Fibroblast of the conjunctiva (primary cell): ENCODE measurements at places on chromosomes 11 and 22.

GRCh38 chr11:74023276-74023675 lies 14.4 kb upstream of the UCP3 start:
- no peak for DNase-seq

GRCh38 chr11:63612181-63612580 lies 2.1 kb downstream of the PLAAT3 start:
- no peak for DNase-seq

GRCh38 chr22:23837496-23837859 lies 1.3 kb downstream of the DERL3 start:
- no peak for DNase-seq

- DNase-seq: no peak
Observed at GRCh38 chr22:27518531-27519340, 282.8 kb downstream of the MN1 start.

DNA sequence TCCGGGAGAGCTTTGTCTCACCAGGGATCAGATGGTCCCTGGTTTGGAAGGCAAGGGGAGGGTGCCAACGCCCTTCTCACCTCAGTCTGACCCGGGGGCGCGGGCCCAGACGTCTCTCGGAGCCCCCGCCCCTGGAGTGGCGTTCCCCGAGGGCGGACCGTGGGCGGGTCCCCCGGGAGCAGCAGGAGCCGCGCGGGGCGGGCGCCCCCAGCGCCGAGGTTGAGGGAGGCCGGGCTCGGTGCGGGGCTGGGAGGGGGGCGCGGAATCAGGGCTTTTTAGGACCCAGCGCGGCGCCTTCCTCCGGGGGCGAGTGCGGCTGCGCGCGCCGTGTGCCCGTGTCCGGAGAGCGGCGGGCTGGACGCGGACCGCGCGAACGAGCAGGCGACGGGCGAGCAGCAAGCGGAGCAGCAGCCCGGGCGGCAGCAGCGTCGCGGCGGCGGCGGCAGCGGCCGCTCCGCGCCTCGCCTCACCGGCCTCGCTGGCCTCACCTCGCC lies at the start of gene KCNC1:
Gene KCNC1, plus strand, starts transcription at position 364 of the 494 bp plus-strand sequence. CDS start 1,222 bp downstream, outside the sequence.
- DNase-seq: no peak

DNA sequence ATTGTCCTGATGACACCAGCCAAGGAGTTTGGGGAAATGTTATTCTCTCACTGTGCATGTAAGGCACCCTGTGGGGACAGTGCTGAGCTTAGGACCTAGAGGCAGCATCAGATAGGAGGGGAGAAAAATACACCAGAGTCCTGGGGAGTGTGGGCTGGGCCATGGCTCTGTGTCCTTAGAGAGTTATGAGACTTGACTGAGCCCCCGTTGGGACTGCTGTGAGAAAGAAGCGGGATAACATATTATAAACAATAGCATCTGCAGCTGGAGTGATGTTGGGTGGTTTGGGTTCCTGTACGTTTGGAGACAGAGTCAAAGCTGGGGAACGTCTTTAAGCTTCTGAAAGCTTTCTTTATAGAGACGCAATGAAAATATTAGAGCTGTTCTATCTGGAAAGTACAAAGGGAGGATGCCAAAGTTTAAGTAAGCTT lies 90.9 kb upstream of the CRTAM start:
- no peak for DNase-seq

DNA sequence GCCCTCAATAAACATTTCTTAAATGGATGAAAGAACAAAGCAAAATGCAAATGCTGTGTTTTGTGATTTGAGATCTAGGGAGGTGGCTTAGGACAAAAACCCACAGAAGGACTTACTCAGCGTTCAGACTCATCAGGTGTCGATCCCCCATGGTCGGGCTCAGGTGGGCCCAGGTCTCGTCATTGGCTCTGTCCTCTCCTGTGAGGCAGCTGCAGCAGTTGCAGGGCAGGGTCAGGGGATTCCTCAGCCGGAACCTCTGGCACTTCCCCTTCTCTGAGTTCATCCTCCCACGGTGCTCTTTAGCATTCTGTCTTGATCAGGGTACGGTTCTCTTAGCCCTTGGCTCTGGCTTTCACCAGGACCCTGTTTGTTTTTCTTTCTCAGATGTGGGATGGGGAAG lies 14.0 kb upstream of the ACR start:
- DNase-seq: no peak

- no peak for DNase-seq
Observed at GRCh38 chr11:132692891-132693290, 839.4 kb downstream of the OPCML start.

DNA sequence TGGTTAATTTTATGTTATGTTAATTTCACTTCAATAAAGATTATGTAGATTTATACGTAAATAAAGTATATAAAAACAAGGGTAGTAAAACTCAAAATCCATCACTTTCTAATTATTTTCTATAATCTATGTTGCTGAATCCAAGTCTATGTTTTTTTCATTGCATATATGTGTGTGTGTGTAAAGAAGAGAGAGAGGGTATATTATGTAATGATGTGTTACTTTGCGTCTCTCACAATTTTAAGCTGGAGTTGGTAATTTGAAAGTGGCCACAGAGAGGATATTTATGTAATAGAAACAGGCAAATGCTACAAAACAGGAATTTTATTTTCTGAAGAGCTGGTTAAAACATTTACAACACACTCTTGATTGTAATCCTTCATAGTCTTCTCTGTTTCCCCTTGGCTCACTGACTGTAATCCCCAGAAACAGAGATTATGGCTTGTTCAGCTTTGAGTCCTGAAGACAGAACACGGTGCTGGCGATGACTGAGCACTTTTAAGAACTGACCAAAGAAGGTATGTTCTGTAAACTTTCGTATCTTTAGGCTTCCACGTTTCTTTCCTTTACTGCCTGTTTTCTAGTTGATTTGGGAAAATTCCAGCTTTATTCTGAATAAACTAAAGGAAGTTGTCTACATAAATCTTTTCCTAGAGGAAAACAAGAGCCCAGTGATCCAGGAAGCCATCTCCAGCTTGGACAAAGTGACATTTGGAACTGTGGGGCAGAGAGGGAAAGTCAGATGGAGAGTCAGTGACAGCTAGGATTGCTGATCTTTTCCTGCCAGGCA lies 43.6 kb downstream of the OR2AG2 start:
- no peak for DNase-seq

GRCh38 chr22:20246368-20247009 lies 21.6 kb downstream of the RTN4R start:
- no peak for DNase-seq

GRCh38 chr22:28448625-28449024 lies 231.0 kb downstream of the TTC28 start:
- no peak for DNase-seq

DNA sequence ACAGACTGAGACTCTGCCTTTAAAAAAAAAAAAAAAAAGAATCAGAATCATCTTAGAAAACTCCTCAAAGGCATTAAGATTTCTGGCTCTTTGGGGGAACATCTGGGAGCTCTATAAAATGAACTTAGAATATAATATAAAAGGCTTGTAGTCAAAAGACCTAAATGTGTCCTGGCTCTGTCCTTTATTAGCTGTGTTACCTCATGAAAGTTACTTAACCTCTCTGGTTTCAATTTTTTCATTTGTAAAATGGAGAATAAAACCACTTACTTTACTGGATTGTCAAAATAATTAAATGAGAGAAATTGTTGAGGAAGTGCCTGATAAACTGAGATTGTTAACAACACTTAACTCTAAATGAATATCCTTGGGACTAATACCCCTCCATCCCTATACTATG lies 81.8 kb downstream of the FAM168A start:
- DNase-seq: no peak

- no peak for DNase-seq
Observed at GRCh38 chr11:198236-198806, 5.4 kb downstream of the SCGB1C1 start.

DNA sequence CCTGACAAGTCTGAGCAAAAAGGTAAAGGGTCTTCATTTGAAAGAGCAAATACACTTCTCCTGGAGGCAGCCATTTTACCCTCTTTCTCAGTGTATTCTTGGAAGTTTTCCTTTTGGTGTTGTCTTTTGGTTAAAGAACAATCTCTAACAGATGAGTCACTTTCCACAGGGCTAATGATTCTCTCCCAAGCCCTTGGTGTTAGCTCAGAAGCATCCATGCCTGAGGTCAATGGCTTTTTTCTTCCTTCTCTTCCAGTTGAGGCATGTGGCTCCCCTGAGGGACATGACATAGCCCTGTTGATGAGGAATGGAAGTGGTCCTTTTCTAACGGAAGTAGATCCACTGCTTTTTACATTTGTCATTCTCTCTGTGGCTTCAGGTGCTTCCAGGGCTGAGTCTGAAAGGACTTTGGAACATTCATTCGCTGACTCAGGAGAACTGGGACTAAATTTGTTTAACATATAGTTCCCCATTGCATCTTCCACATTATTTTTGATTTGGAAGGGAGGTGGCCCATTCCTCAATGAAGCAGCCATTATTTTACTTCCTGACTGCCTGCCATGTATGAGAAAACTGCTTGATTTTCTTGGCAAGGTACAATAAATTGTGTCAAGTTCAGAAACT lies 13.8 kb upstream of the POGLUT3 start:
- no peak for DNase-seq

- DNase-seq: no peak
Observed at GRCh38 chr11:105789579-105790420, 179.9 kb downstream of the GRIA4 start.

GRCh38 chr22:23675502-23676415 lies 15.1 kb upstream of the RGL4 start:
- DNase-seq: no peak

GRCh38 chr11:65821107-65821506 lies 12.7 kb upstream of the SNX32 start:
- no peak for DNase-seq

DNA sequence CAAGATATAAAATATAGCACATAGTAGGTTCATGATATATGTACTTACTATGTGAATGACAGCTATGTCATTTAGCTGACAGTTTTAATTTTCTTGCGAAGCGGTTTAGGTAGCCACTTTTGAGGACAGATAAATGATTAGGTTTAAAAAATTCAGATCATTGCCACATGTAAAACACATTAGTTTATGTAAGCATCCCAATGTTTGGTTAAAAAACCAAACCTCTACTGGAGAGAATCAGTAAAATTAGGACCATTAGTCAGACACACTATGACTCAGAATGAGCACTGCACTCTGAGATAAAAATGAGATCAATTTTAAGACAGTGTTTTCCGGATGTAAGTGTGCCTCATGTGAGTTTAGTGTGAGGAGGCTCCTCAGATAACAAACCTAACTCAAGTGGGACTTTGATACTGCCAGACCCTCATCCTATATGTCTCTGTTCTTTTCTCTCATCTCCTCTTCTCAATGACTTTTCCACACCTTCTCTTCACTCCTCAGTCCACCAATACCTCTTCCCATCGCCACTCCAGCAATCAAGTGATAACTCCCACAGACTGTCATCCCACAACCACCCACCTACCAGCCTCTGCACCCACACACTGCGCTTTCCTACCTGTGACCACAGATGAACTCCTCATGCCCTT lies 6.8 kb upstream of the OR2AT4 start:
- no peak for DNase-seq

GRCh38 chr11:91956711-91957110 lies 267.9 kb upstream of the FAT3 start:
- DNase-seq: no peak

DNA sequence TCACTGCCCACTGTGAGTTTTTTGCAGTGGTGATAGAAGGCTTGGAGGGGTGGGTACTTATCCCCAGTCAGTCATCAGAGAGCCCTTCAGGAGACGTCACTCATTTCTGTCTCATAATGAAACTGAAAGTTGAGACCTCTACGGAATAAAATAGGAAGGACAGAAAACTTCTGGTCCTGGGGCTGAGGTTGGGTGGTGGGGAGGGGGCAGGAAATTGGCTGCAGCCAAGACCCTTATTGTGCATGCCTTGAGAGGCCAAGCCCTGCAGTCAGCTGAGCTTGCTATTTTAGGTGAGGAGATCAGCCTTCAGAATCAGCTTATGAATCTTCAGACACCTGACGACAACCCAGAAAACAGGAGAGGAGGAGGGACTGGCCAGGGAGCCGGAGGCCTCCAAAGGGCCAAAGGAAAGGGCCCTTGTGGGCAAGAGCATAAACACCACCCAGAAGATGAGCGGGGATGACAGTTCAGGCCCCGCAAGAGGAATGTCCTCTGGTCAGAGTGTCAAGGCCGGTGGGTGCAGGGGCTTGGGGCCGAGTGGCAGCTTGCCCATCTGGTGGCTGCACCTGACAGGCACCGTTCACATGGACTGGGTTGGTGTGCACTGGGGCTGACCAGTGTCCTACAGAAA lies 17.9 kb upstream of the ADA2 start:
- DNase-seq: no peak

DNA sequence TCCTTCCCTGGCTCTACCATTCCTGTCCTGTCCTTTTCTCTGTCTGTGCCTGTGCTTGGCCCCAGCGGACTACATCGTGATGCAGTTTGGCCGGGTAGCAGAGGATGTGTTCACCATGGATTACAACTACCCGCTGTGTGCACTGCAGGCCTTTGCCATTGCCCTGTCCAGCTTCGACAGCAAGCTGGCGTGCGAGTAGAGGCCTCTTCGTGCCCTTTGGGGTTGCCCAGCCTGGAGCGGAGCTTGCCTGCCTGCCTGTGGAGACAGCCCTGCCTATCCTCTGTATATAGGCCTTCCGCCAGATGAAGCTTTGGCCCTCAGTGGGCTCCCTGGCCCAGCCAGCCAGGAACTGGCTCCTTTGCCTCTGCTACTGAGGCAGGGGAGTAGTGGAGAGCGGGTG lies 20.4 kb downstream of the TUB start:
- DNase-seq: no peak

DNA sequence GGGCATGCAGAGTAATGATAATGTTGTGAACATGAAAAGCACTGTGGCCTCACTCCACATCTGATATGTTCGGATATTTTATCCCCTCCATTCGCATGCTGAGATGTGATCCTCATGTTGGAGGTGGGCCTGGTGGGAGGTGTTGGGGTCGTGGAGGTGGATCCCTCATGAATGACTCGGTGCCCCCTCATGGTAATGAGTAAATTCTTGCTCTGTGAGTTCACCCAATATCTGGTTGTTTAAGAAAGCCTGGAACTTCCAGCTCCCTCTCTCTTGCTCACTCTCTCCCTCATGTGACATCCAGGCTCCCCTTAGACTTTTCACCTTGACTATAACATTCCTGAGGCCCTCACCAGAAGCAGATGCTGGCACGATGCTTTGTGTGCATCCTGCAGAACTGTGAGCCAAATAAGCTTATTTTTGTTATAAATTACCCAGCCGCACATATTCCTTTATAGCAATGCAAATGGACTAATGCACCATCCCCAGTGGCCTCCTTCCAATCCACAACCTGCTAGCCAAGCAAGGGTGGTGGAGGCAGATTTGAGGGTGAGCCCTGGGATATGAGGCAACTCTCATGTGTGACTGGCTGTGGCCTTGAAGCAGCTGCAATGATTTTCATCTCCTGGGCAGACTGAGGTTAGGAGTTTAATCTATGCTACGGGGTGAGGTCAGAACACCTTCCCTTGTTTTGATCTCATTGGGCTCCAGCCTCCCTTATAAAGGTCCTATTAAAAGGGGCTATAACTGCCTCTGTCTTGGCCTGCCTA lies 276.5 kb downstream of the ETS1 start:
- DNase-seq: no peak

DNA sequence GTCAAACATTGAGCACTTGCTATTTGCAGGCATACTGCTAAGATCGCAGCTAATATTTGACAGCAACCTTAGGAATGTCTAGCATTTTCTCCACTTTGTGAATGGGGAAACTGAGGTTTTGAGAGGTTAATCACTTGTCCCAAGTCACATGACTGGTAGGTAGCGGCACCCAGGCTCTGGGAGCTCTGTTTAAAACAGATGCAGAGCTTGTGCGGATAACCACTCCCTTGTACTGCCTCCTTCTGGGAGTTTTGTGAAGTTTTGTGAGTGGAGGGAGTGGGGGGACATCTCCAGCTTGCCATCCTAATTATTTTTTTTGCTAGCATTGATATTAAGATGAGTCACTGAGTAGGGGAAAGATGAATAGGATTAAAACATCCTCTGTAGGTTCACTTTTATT lies 134.7 kb downstream of the GRIK4 start:
- no peak for DNase-seq
